Left cardiac atrium (tissue), 4 donors: ENCODE measurements at places on chromosomes 16 and 17.
A peak's percentile ranks its signal among the peaks of the same experiment; 100 is the strongest.

DNA sequence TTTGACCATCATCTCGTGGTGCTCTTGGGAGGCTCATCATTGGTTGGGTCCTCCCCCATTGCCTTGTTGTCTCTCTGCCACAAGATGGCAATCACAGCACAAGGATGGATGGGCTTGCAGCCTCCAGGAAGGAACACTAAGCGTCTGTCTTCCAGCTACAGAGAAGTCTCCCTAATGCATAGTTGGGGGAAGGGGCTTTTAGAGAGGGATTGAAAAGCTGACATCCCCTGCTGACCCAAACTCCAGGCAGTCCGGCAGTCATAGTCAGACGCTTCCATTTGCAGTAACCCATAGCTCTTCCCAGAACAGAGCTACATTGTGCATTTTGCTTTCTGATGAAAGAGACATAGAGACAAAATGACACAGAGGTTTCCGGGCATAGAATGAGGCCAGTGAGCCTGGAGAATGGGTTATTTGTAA lies 111.4 kb downstream of the UTP18 start:
- DNase-seq: peak; percentile 37

DNA sequence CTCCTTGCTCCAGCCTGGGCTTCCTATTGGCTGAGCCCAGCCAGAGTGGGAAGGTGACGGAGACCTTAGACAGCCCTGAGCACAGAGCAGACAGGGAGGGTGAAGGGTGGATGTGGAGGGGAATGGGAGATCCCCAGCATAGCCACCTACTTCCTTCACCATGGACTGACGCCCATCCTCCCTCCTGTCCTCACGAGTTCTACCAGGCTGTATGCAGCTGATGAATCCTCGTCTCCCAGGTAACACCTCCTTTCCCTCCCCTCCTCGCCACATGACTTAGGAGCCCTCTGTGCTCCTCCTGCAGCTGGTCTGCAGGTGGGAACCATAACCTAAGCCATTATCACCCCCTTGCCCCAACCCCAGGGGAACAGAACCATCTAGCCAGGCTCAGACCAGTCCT lies 9.0 kb upstream of the CRHR1 start:
- DNase-seq: no peak

DNA sequence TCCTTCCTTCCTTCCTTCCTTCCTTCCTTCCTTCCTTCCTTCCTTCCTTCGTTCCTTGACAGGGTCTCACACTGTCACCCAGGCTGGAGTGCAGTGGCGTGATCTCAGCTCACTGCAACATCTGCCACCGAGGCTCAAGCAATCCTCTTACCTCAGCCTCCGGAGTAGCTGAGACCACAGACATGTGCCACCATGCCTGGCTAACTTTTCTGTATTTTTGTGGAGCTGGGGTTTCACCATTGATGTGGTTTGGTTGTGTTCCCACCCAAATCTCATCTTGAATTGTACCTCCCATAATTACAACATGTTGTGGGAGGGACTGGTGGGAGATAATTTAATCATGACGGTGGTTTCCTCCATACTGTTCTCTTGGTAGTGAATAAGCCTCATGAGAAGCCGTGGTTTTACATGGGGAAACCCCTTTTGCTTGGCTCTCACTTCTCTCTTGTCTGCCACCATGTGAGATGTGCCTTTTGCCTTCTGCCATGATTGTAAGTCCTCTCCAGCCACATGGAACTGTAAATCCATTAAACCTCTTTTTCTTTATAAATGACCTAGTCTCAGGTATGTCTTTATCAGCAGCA lies 90.3 kb upstream of the MPHOSPH6 start:
- DNase-seq: no peak

DNA sequence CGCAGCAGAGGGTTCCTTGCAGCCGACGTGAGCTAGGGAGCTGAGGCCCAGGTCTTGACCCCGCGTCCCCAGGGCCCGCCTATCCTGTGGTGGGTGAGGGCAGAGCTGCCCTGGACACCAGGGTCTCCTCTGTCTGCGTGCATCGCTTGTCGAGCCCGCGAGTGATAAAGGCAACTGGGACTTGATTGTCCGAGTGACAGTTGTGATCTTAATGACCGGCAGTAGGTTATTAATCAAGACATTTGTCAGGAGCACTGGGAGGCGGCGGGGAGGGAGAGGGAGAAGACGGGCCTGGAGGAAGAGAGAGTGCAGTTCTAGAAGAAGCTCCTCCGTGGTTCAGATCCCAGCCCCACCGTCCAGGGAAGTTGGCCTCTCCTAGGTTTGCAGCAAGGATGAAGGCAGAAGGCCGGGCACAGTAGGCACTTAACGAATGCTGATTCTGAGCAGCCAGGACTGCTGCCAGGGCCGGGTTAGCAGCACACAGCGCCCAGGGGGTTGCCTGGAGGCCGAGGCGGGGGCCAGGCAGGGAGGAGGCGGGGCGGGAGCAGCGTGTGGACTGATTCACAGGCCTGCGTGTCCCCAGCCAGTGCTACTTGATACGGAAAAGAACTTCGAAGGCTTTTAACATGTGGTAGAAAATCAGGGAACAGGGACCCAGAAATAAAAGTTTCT lies 11.3 kb upstream of the GSE1 start:
- no peak for DNase-seq

DNA sequence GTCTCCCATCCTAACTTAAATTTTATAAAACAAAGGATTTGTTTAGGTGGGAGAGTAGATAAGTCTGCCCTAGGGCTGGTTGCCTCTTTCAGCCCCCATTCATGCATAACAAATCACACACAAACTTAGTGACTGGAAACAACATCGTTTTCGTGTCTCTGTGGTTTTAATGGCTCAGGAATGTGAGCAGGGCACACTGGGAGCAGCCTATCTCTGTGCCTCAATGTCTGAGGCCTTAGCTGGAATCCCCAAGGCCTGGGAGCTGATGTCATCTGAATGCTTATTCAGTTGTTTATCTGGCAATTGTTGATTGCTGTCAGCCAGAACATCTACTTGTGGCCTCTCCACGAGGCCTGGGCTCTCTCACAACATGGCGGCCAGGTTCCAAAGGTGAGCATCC lies 101.9 kb upstream of the HSBP1 start:
- no peak for DNase-seq

- peak; percentile 74 for DNase-seq
Observed at GRCh38 chr16:72985148-72985941, 62.6 kb downstream of the ZFHX3 start.
